Smooth muscle cell of trachea (primary cell): ENCODE measurements at places on chromosomes 4 and X. TPM values are rescaled to one million over a fixed set of nuclear protein-coding genes. Genes with fewer than 3 reads are reported as not detected.

Gene VSIG1
- not detected in 2 replicates for total RNA-seq

Gene C4orf50
- total RNA-seq = under 0.01 TPM in 1 of 2 replicates, not detected in the other

Gene SAGE1
- total RNA-seq = not detected in 2 replicates

Gene NALF2
- not detected in 2 replicates for total RNA-seq

Gene TMPRSS11F
- total RNA-seq = not detected in 2 replicates

Gene BEX4
- total RNA-seq = 19.2 and 23.2 TPM in 2 replicates

Gene SPP1
- 0.29 and 0.83 TPM in 2 replicates for total RNA-seq
